Activated CD4-positive, alpha-beta T cell treated with anti-CD3 and anti-CD28 coated beads, Interleukin-2, amount 50 U/mL, for 16 hours (primary cell): ENCODE measurements at places on chromosomes 5 and 9.

- no peak for DNase-seq
Measured at GRCh38 chr5:128303593-128303992, 220.0 kb downstream of the SLC12A2 start.

DNA sequence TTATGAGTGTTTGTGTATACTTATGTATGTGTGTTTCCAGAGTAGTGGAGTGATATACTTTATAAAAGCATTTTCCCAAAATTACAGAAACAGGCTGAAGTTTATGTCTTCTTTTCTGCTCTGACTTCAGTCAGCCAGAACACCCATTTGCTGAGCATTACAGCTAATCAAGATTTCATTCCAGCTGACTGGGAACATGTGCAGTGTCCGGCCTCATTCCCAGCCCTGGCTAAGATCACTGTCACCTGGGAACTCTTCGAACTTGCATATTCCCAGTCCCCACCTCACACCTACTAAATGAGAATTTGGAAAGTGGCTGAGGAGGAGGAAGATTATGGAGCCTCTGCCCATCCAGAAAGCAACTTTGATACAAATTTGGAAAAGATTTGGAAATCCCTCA lies 90.8 kb upstream of the PRRC1 start:
- DNase-seq, result no peak

- no peak for DNase-seq
Measured at GRCh38 chr9:124468061-124468740, 17.9 kb downstream of the ADGRD2 start.

DNA sequence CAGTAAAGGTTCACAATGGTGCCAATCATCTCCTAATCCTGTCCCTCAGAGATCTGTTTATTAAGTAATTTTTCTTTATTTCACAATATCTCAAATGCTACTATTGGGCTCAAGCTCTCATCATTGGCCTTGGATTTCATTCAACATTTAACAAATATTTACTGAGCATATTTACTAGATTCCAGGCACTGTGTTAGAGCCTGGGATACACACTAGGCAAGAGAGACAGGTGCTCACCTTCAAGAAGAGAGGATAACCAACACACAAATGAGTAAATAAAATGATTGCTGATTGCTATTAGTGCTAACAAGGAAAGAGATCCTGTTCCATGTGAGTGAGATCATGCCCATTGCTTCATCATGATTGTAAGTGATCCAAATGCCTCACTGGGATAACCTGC lies 27.4 kb downstream of the PPP2R2B start:
- DNase-seq, result no peak

DNA sequence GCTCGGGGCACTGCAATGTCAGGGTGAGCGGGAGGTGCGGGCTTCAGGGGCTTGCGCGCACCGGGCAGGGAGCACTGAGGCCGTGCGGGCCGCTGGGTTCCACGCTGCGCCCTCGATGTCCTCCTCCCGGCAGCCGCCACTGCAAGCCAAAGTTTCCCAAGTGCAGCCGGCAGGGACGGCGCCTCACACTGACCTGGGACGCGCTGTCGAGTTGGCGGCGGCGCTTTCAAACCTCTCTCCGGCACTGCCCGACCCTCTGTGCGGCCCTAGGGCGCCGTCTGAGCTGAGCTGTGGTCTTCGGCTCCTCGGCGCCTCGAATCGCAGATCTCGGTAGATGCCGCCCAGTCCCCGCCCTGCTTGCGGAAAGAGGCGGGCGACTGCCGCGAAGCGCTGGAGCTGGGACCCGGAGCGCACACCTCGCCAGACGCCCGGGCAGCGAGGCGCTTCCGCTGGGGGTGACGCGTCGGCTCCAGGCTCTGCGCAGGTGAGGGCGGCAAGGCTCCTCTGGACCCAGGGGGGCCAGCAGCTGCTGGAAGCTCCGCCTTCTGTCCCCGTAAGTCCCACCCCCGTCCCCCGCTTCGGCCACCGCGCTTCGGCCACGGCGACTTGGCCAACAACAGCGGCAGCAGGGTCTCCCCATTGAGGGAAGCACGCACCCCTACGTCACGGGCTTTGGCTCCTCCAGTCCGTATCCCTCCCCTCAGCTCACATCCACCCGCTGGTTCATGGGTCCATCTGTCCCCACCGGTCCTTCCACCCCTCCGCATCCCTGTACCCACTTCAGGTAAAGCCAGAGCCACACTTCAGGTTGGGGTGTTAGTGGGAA lies at the start of gene ANKRD34B:
TSS of gene ANKRD34B (minus strand) at position 320 of the 826 bp plus-strand sequence. CDS start 10,261 bp downstream, outside the sequence.
- DNase-seq, result peak; percentile 45

GRCh38 chr5:72065751-72066255 lies 41.5 kb upstream of the MAP1B start:
- DNase-seq, result no peak

DNA sequence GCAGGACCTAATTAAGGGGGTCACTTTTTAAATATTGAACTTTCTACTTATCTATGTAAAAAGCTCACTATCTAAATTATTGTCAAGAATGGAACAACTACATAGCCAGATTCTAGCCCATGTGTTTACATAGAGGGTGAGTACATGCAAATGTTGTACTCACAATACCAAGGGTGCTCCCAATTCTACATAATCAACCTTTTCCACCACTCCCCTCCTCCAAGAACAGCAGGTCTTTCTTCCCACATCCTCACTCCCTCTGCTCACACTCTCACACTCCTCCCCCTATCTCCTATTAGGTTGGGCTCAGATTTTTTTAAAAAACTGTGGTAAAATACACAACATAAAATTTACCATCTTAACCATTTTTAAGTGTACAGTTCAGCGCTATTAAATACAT lies 325.4 kb downstream of the ARL15 start:
- DNase-seq, result no peak

DNA sequence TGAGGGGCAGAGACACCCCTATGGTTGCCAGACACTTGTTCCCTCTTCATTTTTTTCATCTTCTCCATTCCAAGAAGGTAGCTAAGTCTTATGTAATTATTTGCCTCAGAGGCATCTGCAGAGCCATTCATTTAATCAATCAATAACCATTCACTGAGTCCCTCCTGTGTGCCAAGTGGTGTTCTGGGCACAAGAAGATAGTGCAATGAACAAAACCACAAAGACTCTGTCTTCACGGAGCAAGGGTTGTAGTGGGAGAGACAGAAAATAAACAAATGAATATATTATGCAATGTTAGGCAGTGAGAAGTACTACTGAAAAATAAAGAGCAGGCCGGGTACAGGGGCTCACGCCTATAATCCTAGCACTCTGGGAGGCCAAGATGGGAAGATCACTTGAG lies 41.4 kb upstream of the CTNNA1 start:
- no peak for DNase-seq

- peak; percentile 20 for DNase-seq
Measured at GRCh38 chr5:32182463-32183063, 8.4 kb upstream of the GOLPH3 start.

DNA sequence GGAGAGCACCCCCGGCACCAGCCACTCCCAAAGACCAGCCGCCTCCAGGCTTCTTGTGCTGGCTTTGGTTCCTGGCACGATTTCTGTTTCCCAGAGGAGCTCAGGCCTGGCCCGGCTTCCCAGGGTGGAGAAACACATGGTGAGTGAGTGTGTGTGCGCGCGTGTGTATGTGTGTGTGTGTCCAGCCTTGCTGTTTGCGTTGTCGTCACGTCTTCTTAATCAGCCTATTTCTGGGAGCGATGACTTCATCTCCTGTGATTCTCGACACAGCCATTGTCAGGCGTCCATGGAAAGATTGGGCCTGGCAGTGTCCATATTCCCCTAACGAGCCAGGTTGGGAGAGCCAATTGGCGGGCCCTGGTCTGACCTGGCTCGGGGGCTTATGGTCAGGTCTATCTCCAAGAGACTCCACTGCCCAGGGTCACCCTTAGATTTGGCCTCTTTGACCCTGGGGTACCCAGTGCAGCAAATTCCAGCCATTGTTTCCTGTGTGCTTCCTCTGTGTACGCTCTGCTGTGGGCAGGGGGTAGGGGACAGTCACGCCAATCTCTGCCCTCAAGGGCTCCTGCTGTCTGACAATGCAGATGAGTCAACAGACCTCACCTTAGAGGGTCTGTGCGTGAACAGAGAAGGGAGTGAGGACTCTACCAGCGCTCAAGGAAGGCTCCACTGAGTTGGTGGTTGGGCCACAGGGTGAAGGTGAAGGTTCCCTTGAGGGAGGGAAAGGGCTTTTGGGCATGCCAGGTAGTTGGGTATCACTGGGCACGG lies 73.8 kb downstream of the DAB2IP start:
- DNase-seq, result no peak

- no peak for DNase-seq
Measured at GRCh38 chr5:113435575-113435974, 786 bp upstream of the TSSK1B start.

DNA sequence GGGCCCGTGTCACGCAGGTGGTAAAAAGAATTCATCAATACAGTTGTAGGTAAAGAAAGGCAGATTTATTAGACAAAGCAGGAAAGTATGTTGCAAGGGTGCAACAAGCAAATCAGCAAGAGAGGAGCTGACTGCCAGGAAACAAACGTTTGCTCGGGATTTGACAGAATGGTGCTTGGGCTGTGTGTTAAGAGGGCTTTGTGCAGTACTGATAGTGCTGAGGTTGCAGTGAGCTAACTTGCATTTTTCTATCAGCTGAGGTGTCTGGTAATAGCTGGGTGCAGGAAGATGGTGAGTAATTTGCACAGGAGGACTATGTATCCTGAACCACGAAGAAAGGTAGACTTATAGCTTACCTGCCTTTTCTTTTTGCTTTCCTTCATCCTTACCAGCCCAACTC lies 3.9 kb upstream of the RARS1 start:
- no peak for DNase-seq

DNA sequence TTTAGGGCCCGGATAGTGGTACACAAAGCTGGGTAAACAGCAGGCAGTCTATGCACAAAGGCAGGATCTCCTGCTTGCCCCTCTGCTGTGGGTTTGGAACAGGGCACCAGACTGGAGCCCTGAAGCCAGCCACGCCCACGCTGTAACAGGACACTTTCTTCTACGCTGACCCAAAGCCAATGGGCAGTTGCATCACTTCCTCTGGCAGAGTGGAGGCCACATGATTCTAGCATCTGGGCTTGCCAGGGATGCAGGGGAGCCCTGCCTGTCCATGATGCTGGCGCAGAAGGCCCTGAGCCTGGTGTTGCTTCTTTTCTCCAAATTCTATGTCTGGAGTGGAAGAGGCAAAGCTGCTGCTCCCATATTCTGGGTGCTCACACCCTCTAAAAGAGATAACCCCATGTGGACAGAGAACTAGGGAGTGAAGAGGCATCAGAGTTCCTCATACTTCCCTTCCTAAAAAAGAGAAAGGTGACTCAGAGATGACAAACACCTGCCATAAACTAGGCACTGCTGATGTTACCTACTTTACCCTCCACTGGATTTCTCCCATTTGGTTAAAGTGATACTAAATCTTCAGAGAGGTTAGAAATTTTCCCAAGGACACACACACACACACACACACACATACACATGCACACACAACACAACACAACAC lies 260.3 kb upstream of the KLF4 start:
- DNase-seq, result no peak

- no peak for DNase-seq
Measured at GRCh38 chr5:138471052-138471361, 5.7 kb downstream of the EGR1 start.

DNA sequence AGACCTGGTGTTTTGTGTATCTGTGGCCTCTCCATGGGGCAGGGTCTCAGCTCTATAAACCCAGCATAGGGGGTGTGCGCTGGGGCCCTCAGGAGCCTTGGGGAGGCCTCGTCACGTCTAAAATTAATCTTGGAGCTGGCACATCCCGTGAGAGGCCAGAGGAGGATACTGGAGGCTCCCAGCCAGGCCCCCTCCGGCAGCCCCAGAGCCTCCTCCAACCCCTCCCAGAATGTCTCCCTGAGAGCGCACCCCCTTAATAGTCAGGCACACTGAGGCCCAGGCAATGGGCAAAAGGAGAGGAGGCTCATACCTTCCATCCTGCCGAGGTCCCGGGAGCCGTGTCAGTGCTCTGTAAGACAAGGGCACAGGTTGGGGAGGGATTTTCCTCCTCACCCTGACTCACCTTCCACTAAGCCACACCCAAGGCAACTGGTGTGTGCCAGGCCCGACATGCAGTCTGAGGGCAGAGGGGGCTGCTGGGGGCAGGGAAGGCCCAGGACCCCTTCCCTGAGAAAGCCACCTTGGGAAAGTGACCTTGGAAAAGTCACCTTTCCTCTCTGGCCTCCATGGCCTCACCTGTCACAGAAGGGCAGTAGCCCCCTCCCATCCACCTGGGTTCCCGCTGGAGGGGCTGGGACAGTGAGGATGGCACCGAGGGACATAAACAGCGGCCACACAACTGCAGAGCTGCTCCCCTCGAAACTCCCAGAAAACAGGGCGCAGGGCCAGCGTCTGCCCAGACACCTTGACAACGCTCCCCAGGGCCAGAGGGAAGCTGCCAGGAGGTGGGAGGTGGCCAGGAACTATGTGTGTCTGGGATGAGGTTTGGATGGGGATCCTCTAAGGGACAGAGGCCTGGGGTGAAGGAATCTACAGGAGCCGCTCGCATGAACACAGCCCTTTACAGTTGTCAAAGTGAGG lies 2.9 kb downstream of the AK1 start:
- DNase-seq, result no peak

DNA sequence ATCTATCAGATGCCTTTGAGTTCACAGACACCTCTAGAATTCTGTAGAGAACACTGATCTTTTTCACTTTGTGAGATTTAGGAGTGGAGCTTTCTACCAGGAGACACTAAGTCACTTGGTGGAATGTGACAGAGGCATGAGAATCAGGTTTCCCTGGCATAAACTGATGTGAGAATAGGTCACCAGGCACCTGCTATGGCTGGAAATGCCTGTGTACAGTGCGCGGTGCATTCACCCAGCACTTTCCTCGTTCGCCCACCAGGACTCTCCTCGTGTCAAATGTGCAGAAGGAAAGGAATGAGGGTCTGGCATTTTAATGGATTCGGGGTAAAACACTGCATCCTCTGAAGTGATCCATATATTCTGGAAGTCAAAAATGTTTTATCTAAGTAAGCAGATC lies 281.8 kb upstream of the TUT7 start:
- no peak for DNase-seq

GRCh38 chr5:157924931-157925729 lies 66.2 kb upstream of the CLINT1 start:
- no peak for DNase-seq

- DNase-seq, result no peak
Measured at GRCh38 chr9:26261503-26262330, 583.5 kb upstream of the TUSC1 start.

DNA sequence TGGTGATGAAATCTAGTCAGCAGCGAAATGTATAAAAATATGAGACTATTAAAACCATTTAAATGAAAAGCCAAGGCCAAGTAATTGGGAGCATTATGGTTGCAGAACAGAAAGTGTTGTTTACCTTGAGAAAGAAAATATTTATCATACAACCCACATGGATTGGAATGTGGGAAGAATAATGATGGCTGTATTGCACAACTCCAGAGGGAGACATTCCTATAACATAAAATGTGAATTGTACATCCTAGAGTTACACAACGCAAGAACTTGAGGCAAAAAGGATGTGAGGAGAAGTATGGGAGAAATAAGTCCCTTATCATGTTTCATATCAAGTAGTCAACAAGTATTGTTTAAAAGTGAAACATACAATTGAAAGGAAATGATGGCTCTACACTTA lies 1014.0 kb upstream of the SEMA6A start:
- no peak for DNase-seq

DNA sequence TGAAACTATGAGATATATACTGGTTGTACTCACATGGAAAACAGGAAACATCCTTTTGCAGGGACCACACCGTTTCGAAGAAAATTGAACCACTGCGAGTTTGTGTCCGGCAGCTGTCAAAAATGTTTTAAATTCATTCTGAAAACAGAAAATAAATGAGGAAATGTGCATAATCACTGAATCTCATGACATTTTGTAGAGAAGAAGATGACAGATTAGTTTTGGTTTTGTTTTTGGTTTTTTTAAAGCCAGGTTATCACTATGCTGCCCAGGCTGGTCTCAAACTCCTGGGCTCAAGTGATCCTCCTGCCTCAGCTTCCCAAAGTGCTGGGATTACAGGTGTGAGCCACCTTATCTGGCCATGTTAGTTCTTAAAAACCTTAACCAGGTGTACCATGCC lies 3.5 kb downstream of the TXNDC8 start:
- no peak for DNase-seq
